RPMI8226 (cell line): ENCODE measurements at places on chromosomes 4 and X.

DNA sequence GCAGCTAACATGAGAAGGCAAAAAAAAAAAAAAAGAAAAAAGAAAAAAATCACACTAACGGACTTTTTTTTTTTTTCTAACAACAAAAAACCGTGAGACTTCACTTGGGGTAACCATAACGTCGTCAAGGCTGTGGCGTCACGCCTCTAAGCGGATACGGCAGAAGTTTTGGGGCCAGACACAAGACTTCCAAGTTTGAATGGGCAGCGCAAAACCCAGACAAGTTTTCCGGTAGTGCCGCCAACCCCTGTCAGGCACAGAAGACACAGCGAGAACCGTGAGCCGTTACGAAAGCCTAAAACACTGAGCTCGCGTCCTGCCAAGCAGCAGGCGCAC, 556 bp upstream of the SMARCA5 start:
- no peak for DNase-seq

DNA sequence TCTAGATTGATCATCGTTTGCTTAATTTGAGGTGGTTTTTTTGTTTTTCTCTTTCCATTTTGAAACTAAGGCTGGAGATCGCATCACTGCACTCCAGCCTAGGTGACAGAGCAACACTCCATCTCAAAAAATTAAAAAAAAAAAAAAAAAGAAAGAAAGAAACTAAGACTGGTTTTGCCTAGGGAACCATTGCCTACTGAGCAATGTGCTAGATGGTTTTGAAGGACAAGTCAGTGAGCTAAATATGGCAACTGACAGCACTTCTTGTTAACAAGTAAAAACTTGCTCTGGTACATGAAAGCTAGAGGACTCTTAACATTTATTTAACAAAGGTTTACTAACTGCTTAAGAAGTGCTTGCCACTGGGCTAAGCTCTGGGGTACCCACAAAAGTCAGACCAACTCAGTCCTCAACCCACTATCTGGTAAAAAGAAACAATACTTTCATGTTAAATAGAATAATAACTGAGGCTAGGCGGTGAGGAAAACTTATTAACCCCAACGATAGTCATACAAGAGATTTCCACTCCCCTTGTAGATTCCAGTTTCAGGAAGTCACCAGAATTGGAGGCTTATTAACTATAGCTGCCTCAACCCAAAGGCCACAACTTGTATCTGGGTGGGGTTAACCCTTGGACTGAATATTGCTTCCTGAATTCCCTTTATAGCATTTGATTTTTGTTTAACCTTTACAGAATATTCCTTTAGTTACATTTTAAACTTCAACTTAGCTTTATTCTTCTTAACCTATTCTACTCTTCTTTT, 111.6 kb downstream of the FRYL start:
- DNase-seq: no peak

DNA sequence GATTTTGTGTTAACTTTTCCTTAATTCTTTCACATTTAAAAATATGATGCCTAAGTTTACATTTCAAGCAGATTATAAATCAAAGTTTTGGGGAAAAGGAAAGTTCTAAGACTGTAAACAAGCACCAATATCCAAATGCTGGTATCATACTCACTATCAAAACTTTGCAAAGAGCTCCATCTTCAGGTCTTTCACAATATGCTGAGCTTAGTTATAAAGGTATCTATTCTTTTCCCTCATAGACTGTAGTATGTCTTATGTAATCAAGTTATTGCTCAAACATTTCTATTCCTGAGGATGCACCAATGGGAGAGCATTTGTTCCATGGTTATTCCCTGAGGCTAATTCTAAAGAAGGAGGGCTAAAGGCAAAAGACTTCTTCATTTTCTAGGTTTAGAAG, 207.9 kb upstream of the FAM241A start:
- peak; percentile 18 for DNase-seq

DNA sequence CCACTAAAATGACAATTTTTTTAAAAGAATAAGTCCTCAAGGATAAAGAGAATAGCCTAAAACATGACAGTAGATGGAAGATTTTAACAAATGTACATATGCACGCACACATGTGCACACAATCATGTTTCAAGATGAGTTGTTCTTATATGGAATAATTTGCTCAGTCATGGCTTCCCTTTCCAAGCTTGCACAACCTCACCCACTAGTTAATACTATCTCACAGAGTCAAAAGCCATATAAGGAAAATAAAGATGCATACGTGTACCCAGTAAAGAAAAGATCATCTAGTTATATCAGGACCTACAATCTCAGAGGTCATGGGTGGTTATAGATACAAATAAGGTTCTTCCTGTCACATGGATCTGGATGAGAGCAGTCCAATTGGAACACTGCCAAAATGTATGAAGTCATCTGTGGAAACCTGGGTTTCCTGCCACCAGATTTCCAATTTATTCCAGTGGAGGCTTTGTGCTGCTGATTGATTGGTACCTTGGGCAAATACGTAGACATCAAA, 56.1 kb downstream of the FAM13A start:
- DNase-seq: no peak

DNA sequence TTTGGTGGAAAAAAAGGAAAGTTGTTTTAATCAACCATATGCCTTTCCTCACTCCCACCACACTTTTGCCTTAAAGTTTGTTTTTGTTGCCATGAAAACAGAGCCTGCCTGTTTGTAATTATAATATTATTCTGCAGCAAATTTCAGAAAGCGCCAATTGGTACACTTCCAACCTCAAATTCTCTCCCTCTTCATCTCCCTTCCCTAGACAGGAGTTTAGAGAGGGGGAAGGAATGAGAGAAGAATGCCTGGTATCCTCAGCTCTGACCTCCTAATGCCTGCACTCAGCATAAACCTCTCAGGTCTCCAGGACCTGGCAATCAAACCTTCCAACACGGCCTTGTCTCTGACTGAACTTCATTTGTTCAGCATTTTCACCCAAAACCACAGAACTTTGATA, 138.4 kb upstream of the HCCS start:
- no peak for DNase-seq

DNA sequence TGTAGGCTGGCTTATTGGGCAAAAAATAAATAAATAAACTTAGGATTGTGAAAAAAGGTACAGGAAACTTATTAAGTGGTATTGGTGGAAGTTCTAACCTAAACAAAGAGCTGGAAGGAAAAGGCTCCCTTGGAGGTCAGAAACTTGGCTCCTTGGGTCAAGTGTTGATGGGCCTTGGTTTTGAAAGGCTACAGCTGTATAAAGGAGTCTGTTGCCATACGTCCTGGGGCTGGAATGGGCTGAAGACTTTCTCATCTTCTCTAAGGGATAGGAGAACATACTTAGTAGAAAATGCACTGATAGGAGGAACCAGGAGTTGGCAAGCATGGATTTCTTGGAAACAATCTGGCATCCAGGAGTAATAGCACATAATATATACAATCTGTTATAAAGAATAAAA, 56.6 kb downstream of the PDLIM5 start:
- no peak for DNase-seq

GRCh38 chrX:93673056-93673868, at the start of gene NAP1L3:
Gene NAP1L3 (minus strand): TSS chrX:93673578. CDS start chrX:93673304, 274 bp downstream.
- peak; percentile 2 for DNase-seq

- DNase-seq: no peak
These were observed 81.9 kb downstream of the STK32B start for GRCh38 chr4:5133201-5133600.

DNA sequence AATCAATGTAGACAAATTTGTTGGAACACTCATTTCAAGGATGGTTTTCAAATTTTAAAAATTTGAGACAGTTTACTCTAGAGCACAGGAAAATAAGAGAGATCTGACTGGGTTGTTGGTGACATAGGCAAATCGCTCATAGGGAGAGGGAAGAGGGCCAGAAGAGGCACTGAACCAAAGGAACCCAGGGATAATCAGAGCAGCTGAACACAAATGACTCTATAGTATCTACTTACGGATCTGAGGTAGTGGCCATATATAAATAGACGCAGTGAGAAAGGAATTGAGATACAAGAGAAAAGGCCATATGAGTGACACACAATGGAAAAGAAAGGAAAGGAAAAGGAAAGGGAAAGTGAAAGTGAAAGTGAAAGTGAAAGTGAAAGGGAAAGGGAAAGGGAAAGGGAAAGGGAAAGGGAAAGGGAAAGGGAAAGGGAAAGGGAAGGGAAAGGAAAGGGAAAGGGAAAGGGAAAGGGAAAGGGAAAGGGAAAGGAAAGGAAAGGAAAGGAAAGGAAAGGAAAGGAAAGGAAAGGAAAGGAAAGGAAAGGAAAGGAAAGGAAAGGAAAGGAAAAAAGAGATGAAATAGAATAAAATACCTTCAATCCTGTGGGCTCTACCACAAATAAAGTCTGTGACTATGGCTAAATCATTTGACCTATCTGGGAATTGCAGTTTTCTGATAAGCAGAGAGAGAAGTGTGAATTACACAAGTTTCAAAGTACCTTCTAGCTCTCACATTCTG, 759.2 kb downstream of the DMD start:
- no peak for DNase-seq

DNA sequence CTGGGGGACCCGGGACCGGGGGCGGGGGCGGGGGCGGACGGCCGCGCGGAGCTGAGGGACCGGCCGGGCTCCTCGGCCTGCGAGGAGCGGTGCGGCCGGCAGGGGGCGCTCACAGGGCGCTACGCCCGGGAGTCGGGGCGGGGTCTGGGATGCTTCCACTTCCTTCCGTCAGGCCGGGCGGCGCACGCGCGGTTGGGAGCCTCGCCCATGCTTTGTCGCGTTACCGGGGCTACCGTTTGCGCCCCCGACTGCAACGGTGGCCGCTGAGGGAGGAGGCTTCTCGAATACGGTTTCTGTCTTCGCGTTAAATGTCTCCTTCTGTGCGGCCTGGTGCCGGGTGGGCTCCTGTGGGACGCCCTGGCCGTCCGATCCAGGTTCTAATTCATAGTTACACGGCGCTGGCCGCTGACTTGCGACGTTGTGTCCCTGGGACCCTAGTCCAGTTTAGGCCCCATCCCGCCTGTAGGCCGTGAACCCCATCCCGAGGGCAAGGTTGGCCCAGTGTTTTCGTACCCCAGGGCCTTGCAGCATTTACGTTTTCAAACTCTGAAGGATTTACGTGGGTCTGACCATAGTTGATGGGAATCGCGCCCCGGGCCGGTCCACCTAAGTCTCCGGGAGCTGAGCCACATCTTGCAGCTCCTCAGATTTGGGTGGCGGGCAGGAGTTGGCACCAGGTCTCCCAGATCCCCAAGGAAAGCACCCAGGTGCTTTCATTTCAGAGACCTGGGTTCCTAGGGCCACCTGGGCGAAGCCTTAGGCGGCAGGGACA, 549 bp downstream of the MSL3 start:
- DNase-seq: peak; percentile 92

GRCh38 chr4:105996845-105997244, 101.6 kb downstream of the NPNT start:
- DNase-seq: no peak

- DNase-seq: no peak
These were observed 24.4 kb downstream of the CFAP99 start for GRCh38 chr4:2443061-2443730.

DNA sequence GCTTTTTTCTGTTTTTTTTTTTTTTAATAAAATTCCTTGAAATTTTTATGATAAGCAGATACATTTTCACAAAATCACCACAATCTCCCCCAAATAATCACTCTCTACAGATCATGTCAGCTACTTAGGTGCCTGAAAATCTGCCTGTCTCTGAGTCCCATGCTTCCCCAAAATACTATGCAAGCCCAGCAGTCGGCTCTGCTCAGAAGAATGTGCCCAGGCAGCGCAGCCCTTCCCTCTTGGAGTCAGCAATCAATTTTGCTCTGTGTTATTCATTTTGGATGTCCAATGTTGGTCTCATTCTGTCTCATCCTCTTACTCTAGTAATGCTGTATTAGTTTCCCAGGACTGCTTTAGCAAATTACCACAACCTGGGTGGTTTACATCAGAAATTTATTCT, 24.9 kb upstream of the C1QTNF7 start:
- DNase-seq: no peak

DNA sequence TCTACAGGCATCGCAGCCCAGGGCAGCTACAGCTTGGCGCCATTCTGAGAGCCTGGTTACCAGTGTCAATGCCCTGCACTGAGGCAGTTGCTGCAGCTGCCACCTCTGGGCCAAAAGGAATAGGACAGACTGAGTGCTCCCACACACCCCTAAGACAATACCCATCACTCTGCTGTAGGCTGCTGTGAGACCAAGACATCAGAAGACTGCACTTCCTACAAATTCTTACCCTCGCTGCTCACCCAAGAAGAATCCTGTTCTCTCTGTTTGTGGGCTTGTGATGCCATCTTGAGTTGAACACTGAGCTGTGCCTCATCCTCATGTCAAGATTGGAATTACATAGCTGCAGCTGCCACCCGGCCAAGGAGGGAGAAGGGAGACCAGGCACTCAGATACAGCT, 1847.0 kb upstream of the PCDH10 start:
- no peak for DNase-seq

DNA sequence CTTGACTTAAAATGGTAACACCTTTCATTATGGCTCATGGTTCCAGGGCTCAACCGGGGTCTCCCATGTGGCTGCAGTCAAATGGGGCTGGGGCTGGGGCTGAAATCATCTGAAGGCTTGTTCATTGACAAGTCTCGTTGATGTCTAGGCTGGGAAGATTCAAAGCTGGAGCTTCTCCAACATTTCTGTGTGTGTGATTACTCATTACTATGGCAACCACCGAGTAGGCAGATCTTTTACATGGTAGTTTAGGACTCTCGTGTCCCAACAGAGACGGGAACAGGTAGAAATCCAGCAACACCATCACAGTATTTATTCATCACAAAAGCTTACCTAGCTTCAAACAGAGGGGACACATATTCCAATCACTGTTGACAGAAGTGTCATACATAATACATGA, 7.8 kb downstream of the YTHDC1 start:
- no peak for DNase-seq

DNA sequence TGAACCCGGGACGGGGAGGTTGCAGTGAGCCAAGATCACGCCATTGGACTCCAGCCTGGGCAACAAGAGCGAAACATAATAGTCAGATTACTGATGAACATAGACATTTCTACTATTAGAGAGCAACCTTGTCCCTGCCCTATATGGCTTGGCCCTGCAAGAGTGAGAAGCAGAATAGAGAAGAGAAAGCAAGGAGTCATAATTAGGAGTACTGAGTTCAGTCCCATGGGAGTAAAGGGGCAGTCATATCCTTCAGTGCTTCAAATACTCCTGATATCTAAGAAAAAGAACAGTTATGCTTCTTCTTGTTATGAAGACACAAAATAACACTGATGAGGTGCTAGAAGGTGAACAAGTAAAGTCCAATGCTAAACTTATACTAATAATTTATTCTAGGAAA, 33.8 kb downstream of the CLDN2 start:
- no peak for DNase-seq

DNA sequence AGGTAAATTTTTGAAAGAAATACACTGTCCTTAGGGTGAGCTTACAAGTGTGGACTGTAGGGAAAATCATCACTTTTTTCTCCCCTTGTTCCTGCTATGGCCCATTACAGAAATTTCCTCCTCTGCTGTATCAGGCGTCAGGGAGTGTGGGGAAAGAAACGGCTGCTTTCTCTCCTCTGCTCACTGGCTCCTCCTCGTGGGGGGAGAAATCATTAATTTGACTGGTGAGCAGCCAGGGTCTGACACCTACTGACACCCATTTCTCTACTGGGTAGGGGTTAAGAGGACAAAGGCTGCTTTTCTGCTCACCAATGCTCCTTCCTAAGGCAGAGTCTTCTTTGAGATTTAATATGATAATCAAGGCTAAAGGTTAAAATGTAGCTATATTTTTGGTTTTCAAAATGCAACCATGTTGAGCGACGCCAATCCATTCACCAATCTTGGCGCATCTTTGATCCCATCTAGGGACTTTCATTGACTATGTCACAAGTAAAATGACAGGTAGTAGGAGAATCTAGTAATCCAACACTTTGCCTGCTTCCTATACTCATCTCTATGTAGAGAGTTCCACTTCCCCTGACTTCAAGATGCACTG, 25.1 kb downstream of the SETD7 start:
- peak; percentile 12 for DNase-seq
